T follicular helper cell (primary cell): ENCODE measurements at places on chromosomes 5 and 9.

GRCh38 chr5:174832811-174833210 lies 108.4 kb downstream of the MSX2 start:
- DNase-seq, result no peak

GRCh38 chr5:41413074-41413473 lies 97.3 kb downstream of the PLCXD3 start:
- no peak for DNase-seq

DNA sequence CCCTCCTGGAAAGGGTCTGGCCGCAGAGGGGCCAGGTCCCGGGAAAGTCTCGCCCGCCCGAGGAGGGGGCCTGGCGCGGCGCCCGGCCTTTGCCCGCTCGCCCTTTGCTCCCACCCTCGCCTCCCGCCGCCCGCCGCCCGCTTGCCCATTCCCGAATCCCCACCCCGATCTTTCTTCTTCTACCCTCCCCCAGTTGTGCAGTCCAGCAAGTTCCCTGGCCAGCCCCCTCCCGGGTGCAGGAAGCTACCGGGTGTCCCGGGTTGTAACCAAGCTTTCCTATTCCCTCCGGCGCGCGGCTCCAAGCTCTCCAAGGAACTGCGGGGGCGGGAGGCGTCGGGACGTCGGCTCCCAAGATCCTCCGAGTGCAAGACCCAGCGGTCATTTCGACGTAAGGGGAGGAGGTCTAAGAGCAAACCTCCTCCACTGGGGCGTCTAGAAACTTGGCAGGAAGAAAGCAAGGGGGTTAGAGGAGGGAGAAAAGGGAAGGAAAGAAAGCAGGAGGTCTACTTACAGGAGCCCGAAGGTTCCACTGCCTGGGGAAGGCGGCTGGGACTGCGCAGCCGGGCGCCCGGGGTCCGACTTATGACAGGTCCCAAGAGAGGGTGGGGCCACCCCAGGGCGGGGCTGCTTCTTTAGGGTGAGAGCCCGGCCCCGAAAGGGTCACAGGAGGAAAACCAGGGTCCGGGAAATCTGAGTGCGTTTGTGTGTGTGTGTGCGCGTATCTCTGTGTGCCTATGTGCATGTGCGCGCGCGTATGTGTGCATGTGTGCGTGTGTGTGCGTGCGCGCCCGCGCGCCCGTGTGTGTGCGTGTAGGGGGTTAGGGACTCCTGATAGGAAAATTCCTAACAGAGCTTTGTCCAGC lies at the start of gene PTGR1:
Gene PTGR1 (minus strand): TSS at position 556 of the 863 bp plus-strand sequence. CDS start 2,225 bp downstream, outside the sequence.
- peak; percentile 1 for DNase-seq

DNA sequence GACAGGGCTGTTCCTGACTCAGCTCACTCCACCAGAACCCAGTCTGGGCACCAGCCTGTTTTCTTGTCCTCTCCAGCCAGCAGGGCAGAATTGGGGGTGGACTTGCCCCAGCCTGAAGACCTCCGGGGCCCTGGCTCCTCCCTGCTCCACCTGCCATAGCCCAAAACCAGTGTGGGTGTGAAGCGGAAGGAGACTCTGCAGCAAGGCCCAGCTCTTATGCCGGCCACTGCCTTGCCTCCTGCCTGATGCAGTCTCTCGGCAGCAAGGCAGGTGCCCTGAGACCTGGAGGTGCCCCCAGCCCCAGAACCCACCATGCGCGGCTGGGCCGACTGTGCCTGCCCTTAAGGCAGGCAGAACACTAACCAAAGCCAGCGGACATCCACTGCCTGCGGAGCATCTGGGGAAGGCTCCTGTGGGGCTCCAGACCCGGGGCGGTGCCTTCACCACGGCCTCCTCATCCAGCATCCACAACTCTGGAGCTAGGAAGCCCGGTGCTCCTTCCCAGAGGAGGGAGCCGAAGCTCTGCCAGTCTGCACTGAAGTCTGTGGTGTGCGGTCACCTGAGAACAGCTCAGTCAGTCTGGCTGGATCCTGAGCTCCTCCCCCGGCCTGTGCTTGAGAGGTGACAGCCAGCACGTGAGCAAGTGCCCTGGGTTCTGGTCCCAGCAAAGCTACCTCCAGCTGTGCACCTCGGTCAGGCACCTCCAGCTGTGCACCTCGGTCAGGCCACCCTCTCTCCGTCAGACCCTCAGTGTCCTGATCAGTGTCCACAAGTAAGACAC lies 116.7 kb downstream of the ADAMTS2 start:
- no peak for DNase-seq
